Thymus (tissue), 14 donors: ENCODE measurements at places on chromosomes 12 and 14.

DNA sequence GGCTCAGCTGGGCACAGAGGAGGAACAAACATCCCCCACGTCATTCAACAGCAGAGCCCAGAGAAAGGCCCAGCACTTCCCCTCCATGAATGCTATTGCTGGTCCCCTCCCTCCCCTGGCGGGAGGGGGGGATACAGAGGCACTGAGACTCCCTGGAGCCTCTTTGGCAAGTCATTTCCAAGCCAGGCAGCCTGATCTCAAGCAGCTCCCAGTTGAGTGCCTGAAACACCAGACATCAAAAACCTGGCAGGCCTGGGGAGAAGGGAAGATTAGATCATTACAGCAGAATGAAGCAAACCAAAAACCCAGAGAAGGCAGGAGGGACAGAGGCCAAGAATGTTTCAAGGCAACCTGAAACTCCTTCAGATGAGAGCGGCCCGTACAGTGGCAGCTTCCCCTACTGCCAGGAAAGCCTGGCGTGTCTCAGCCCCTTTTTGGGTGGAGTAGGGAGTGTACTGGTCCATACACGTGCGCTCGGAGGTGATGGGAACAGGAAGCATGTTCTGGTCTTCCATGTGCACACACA, 92.1 kb downstream of the LRRC74A start:
- DNase-seq = peak; percentile 61

- DNase-seq = no peak
Measured at GRCh38 chr12:61667676-61668075, 592.5 kb upstream of the USP15 start.

DNA sequence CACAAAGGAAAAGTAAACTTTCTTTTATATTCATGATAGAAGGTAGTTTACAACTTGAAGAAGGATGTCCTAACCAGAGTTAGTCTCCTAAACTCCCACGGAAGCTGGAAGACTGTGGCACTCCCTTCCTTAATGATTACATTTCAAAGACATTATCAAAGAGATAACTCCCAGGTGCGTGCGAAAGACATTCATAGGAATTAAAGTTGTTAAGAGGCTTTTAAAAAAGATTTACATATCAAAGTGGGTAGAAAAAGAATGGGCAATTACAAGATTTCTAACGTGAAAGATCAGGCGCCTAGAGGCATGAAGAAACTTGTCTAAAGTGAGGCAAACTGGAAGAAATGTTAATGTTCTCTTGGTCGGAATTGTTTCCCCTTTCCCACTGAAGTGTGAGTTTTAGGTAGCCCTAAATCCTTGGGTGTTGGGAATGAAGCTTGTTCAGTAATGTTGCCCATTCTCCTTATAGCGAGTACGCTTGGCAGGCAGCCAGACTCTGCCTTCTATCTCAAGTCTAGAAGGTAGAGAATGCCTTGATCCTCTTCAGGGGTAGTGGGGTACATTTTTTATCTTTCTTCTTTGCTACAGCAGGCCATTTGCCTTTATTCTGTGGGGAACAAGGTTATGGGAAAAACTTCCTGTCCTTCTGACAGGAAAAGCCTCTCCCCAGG, 642.0 kb downstream of the SLC6A15 start:
- DNase-seq = no peak

GRCh38 chr12:109191621-109192250, 75.3 kb downstream of the ACACB start:
- no peak for DNase-seq

DNA sequence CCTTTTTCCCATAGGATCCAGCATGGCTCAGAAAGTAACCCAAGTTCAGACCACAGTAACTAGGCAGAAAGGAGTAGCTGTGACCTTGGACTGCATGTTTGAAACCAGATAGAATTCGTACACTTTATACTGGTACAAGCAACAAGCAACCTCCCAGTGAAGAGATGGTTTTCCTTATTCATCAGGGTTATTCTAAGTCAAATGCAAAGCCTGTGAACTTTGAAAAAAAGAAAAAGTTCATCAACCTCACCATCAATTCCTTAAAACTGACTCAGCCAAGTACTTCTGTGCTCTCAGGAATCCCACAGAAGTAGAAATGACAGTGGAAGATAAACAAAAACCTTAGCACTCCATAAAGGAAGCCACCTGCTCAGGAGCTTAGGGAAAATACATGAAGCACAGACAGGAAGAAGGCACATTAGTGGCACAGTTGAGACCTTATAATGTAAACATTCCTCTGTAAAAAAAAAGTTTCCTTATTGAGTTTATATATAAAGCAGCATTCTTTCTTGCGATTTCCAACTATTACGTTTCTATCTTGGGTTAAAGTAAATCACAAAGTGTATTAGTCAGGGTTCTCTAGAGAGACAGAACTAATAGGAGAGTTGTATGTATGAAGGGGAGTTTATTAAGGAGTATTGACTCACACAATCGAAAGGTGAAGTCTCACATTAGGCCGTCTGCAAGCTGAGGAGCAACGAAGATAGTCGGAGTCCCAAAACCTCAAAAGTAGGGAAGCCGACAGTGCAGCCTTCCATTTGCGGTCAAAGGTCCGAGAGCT, 398.4 kb downstream of the DAD1 start:
- no peak for DNase-seq

GRCh38 chr14:90574188-90575131, 177.6 kb downstream of the CALM1 start:
- DNase-seq = no peak

DNA sequence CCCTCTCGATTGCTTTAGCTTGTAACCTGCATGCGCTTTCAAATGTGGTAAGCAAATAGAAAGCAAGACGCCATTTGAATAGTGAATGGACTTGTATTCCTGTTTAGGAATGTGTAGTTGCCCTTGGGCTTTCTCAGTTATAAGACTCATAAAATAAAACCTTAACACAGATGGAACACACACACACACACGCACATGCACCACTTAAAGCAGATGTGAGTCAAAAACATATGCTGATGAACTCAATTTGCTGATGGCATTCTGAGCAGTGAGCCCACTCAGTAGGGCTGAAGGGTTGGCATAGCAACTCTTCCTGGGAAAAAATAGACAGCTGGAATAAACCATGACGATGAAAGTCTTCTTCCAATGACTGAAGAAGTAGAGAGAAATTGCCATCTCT, 360.5 kb downstream of the APAF1 start:
- no peak for DNase-seq

- no peak for DNase-seq
Measured at GRCh38 chr12:47267571-47267970, 187.8 kb upstream of the AMIGO2 start.

DNA sequence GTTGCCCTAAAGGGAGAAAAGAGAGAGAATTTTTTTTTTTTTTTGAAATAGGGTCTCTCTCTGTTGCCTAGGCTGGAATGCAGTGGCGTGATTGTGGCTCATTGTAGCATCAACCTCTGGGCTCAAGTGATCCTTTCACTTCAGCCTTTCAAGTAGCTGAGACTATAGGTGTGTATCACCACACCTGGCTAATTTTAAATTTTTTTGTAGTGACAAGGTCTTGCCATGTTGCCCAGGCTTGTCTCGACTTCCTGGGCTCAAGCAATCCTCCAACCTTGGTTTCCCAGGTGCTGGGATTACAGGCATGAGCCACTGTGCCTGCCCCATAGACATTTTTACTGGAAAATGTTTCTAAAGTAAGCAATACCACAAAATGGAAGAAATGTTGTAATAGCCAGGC, 36.8 kb downstream of the YARS2 start:
- DNase-seq = no peak

- no peak for DNase-seq
Measured at GRCh38 chr14:87994974-87995373, 2.0 kb upstream of the GALC start.
